ENCODE measurements at places on chromosomes 2 and 18.

DNA sequence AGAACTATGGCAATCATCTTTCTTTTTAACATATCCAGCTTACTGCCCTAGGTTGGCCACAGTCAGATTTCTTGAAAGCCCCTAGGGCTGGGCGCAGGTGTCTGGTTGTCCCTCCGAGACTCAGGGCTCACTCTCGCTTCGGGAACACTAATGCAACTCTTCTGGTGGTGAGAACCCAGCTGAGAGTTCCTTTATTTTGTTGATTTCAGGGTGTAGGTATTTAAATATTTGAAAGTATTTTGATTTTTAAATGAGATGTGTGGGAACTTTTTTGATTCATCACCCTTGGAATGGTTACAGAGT is 40.7 kb downstream of the INPP4A start:
- no peak for DNase-seq

- no peak for DNase-seq
Observed at GRCh38 chr2:54065411-54065810, 50.0 kb upstream of the ACYP2 start.

- no peak for DNase-seq
Observed at GRCh38 chr2:96869281-96869821, 529 bp downstream of the SEMA4C start.

- no peak for DNase-seq
Observed at GRCh38 chr2:167484875-167485274, 596.6 kb downstream of the XIRP2 start.

GRCh38 chr2:206289391-206289790 is 14.9 kb downstream of the ZDBF2 start:
- DNase-seq = no peak

GRCh38 chr2:26327291-26328272 is 18.4 kb upstream of the SELENOI start:
- no peak for DNase-seq

DNA sequence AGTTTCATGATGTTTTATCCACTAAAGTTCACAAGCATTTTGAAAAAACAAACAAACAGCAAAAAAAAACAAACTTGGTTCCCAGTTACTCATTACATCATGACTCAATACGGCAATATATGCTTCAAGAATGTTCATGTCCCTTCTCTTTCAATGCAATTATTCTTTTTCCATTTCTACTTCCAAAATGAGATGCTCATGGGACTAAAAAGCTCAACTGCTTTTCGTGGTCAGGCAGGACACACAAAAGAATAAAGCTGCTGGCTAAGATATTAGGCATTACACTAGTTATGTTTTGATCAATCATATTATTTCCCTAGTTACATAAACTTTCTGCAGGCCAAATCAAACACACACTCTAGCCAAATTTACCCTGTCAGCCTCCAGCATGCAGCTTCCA is 301.3 kb downstream of the EPHA4 start:
- DNase-seq = no peak

DNA sequence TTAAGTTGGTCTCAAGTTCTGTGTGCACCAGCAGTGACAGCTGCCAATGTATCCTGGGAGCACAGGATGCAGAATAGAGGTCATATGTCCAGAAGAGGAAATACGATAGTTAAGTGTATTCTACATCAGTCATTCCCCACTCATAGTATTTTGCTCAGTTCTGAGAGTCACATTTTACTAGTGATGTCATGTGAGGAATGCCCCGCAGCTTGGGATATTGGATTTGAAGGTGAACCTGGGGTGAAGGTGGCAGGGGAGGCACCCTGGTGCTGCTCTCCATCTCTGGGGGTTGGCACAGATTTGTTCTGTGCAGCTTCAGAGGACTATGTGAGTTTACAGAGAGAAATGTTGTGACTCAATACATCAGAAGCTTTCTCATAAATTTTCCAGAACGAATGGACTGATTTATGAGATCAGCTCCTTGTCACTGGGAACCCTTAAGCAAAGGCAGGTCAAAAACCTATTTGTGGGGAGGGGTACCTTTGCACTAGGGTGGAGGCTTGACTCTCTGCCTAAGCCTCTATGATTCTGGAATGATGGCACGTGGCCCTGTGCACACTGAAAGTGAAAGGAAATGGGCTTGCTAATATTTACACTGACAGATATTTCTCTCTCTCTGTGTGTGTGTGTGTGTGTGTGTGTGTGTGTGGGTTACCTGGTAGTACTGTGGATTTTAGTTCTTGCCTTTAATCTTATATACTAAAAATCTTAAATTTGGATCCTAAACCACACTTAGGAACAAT is 95.9 kb downstream of the NEB start:
- DNase-seq = no peak

DNA sequence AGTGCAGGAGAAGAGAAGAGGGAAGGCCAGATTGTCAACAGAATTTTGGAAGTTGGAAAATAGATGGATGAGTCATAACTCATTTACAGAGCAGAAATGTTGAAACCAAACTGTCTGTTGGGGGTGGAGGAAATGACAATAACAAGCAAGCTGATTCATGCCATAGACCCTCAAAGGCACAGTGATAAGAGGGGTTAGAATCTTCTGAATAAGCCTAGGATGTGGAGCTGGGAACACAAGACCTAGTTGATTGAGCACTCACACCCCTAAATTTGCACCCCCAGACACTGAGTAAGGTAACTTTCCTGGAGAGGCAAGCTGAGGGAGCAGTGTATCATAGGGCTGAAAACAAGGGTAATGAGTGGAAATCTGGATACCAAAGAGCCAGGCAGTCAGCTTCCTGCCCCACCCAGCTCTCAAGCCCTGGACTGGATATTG is 141.4 kb downstream of the SCG2 start:
- no peak for DNase-seq

- no peak for DNase-seq
Observed at GRCh38 chr2:224841910-224842309, 125.7 kb upstream of the CCDC195 start.
